ENCODE measurements at places on chromosomes 2 and 18. TPM values are rescaled to one million over a fixed set of nuclear protein-coding genes. Genes with fewer than 3 reads are reported as not detected.

- peaks cover 30% of the 10 kb centered on the region for H3K4me1 ChIP-seq
- H3K27me3 ChIP-seq, result no peaks in the 10 kb centered on the region
- DNase-seq, result no peak
- H3K27ac ChIP-seq, result no peak overlapping the region
- H3K36me3 ChIP-seq, result no peaks in the 10 kb centered on the region
These were observed 170.5 kb downstream of the TGIF1 start for GRCh38 chr18:3620146-3621119.

- peaks cover 18% of the 10 kb centered on the region for H3K4me1 ChIP-seq
- DNase-seq, result no peak
- H3K4me3 ChIP-seq, result no peak overlapping the region
- no peaks in the 10 kb centered on the region for H3K36me3 ChIP-seq
- no peak overlapping the region for H3K27ac ChIP-seq
- no peaks in the 10 kb centered on the region for H3K27me3 ChIP-seq
These were observed 210.0 kb upstream of the SIX3 start for GRCh38 chr2:44731505-44731904.

DNA sequence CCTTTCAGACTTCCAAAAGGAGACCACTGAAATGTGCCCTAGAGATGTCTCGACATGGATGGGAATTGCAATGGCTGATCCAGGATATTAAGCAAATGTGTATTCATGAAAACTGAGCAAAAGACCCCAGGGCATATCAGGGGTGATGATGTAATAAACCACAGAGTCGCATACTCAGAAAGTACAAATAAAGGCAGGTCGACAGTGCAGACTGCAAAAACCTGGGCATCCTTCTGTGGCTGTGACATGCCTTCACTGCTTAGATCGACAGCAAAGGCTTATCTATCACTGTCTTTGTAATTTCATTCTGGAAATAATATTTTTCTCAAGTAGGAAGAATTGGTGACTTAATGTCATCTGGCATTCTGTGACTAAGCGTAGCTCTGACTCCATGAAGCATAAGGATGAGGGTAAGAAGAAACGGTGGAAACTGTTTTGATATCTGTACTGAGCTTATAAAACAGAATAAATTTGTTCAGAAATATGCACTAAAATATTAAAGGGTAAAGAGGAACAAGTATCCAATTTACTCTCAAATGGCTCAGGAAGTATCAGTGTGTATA is 115.6 kb upstream of the NRP2 start:
- no peak overlapping the region for H3K27ac ChIP-seq
- 0 out of 2 replicates have a peak, but pooled peaks cover 5% of the 10 kb centered on the region for H3K4me1 ChIP-seq
- peak; percentile 43 for DNase-seq
- H3K4me3 ChIP-seq, result no peak overlapping the region
- H3K36me3 ChIP-seq, result no peaks in the 10 kb centered on the region
- H3K27me3 ChIP-seq, result no peaks in the 10 kb centered on the region

- no peak overlapping the region for H3K4me3 ChIP-seq
- no peaks in the 10 kb centered on the region for H3K27me3 ChIP-seq
- DNase-seq, result no peak
- peaks cover 8% of the 10 kb centered on the region for H3K4me1 ChIP-seq
- no peaks in the 10 kb centered on the region for H3K36me3 ChIP-seq
These were observed 27.8 kb upstream of the COPS8 start for GRCh38 chr2:237057893-237058300.

DNA sequence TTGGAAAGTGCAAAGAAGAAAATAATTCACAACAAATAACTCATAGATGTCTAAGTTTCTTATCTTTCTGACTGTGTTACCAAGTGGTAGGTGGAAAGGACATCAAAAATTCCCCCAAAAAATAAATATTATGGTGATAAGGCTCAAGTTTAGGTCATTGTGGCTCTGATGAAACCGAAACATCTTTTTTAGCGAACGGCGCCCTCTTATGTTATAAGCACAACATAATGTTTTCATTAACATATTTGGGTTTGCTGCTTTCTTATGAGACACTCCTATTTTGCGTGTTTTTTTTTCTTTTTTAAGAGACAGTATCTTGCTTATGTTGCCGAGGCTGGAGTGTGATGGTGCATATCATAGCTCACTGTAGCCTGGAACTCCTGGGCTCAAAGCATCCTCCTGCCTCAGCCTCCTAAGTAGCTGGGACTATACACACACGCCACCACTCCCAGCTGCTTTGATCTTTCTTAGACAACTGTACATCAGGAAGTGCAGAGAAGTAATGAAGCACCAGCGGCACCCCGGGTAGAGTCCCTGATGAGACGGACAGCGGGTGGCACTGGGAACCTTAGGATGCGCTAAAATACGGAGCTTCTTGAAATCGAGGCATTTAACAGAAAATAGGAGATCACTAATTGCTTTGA is 38.5 kb upstream of the SLC35G4 start:
- H3K27ac ChIP-seq, result no peak overlapping the region
- peak; percentile 42 for DNase-seq
- no peaks in the 10 kb centered on the region for H3K36me3 ChIP-seq
- no peak overlapping the region for H3K4me3 ChIP-seq
- no peaks in the 10 kb centered on the region for H3K4me1 ChIP-seq

The CABYR gene
- 5.4 TPM for total RNA-seq

DNA sequence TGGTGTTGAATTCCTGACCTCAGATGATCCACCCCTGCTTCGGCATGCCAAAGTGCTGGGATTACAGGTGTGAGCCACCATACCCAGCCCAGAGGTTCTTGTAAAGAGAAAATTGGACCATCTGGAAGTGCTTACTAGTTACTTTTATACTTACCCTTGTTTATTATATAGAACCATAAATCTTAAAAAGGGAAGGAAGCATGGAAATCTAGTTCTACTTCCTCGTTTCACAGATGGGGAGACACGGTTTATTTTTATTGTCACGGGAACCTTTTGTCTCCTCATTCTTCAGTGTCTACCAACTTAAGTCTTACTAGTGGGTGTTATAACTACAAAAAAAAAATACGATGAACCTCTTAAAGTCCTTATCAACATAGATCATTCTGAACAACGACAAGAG is 45.8 kb upstream of the PDK1 start:
- H3K27me3 ChIP-seq, result no peaks in the 10 kb centered on the region
- peaks cover 26% of the 10 kb centered on the region for H3K36me3 ChIP-seq
- H3K27ac ChIP-seq, result no peak overlapping the region
- H3K4me3 ChIP-seq, result no peak overlapping the region

The CCDC178 gene
- total RNA-seq, result not detected

The CAPG gene
- 260 TPM for total RNA-seq

DNA sequence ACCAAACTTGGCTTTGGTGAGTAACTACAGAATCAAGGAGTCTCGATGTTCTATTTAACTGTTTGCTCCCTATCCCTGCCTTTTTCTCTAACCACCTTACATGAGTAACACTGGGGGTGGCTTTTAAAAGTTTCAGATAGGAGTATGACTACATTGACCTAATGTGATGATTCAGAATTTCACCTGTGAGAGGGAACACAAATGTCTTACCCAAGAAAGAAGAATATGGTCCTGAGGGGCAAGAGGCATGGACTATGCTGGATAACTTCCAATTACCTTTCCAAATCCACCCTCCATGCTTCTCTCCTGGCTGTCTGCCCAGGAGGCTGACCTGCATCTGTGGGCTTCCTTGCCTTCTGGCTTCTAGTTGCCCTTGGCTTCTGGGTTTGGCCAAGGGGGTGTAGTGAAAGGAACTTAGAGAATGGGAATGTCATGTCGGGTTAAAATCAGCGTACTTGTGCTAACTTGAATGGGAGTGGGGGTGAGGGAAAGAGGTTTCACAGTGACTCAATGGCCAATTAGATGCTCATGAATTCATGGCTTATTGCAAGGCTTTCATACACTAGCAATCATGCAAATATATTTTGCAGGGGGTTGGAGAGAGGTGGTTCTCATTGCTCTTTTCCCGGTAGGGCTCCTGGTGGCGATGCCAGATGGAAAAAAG is 5.3 kb upstream of the IL36G start:
- no peak overlapping the region for H3K4me3 ChIP-seq
- no peaks in the 10 kb centered on the region for H3K27me3 ChIP-seq
- peak; percentile 64 for DNase-seq
- H3K4me1 ChIP-seq, result peaks cover 19% of the 10 kb centered on the region
- H3K36me3 ChIP-seq, result no peaks in the 10 kb centered on the region

DNA sequence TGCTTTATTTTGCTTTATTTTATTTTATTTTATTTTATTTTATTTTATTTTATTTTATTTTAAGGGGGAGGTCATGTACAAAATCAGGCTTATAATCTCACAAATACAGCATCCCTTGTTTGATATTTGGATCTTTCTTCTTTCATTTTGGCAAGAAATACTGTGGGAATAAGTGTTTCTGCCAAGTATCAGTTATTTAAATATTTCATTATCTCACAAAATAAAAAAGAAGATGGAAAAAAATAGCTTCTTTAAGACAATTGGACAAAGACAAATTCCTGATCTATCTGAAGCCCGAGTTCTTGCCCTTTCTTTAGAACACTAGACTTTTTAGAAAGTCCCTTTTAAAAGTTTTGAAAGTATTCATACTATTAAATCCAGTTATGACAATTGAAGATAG is 560.5 kb upstream of the ZEB2 start:
- H3K4me3 ChIP-seq, result no peak overlapping the region
- no peak overlapping the region for H3K27ac ChIP-seq
- no peaks in the 10 kb centered on the region for H3K27me3 ChIP-seq
- no peaks in the 10 kb centered on the region for H3K36me3 ChIP-seq

The SERPINB10 gene
- total RNA-seq, result not detected

The AQP12A gene
- not detected for total RNA-seq

GRCh38 chr18:13449651-13450050 is 231.1 kb downstream of the LDLRAD4 start:
- H3K27ac ChIP-seq, result no peak overlapping the region
- no peaks in the 10 kb centered on the region for H3K36me3 ChIP-seq
- no peaks in the 10 kb centered on the region for H3K4me1 ChIP-seq
- no peak for DNase-seq
- H3K4me3 ChIP-seq, result no peak overlapping the region
- peaks cover 91% of the 10 kb centered on the region for H3K27me3 ChIP-seq
